Glutamatergic neuron (in vitro differentiated cells): ENCODE measurements at places on chromosomes 5 and 9. TPM values are rescaled to one million over a fixed set of nuclear protein-coding genes. Genes with fewer than 3 reads are reported as not detected.

Gene CDKN2A
- total RNA-seq = not detected

Gene SIL1
- 15.9 TPM for total RNA-seq

Gene CARTPT
- total RNA-seq = not detected

Gene SPATA31A5
- total RNA-seq = 0.10 TPM

Gene TAF11L10
- total RNA-seq = 0.83 TPM
